Uterine smooth muscle cell (primary cell): ENCODE measurements at places on chromosomes 7 and 10. TPM values are rescaled to one million over a fixed set of nuclear protein-coding genes. Genes with fewer than 3 reads are reported as not detected.

The HOXA3 gene
- under 0.01 and 1.2 TPM in 2 replicates for total RNA-seq

The CALML5 gene
- not detected in 2 replicates for total RNA-seq

The CRCP gene
- total RNA-seq, result 22.4 TPM in 2 replicates

The NODAL gene
- not detected in 2 replicates for total RNA-seq

The VPS50 gene
- total RNA-seq, result 39.1 and 46.5 TPM in 2 replicates

The SLC26A3 gene
- not detected in 2 replicates for total RNA-seq

The STK17A gene
- 54.9 and 93.6 TPM in 2 replicates for total RNA-seq

The STEAP1B gene
- 10.7 and 23.6 TPM in 2 replicates for total RNA-seq

The ITPRIP gene
- 18.6 and 19.1 TPM in 2 replicates for total RNA-seq

The C10orf67 gene
- total RNA-seq, result 0.11 and 0.12 TPM in 2 replicates
